GM03348 (cell line): ENCODE measurements at places on chromosomes 4 and X.

- no peak for DNase-seq
Measured at GRCh38 chr4:98249831-98250230, 11.4 kb upstream of the RAP1GDS1 start.

DNA sequence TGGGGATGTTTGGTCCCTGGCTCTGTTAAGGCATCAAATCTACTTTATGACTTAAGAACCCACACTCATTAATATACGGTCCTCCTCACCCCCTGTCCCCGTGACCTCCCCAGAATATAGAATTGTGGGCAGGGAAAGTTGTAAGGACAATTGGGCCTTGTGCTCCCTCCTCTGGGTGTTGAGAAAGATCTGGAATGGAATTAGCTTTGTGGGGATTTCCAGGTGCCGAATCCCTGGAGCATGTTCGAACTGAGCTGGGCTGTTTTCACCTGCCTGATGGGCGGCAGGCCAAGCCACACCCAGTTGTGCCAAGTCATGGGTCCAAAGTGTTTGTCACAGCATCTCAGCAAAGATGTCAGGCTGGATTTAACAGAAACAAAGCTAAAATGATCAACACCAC lies 349.3 kb upstream of the KLF3 start:
- DNase-seq: no peak

GRCh38 chr4:123696687-123697086 lies 300.1 kb downstream of the SPRY1 start:
- no peak for DNase-seq

DNA sequence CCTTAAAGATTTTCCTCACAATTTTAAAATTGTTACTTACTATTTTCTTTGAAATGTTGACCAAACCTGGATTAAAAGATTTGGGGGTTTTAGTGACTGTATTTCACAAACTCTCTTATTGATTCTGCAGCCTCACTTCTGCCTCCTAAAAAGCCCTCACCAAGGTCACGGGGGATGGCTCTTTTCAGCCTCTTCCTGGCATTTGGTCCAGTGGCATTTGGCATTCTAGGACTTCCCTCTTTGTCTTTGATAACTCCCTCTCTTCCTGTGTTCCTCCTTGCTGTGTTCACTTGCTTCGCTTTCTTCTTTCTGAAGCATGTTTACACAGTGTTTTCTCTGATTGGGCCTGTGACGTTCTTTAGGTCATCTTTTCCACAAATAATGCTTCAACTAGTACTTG lies 21.5 kb downstream of the PKD2 start:
- no peak for DNase-seq

- DNase-seq: no peak
Measured at GRCh38 chrX:47849778-47850177, 13.1 kb downstream of the ZNF81 start.
